ENCODE measurements at places on chromosomes 3 and 15. TPM values are rescaled to one million over a fixed set of nuclear protein-coding genes. Genes with fewer than 3 reads are reported as not detected.

GRCh38 chr3:14373753-14374376, 28.5 kb upstream of the SLC6A6 start:
- no peak for DNase-seq
- peaks cover 19% of the 10 kb centered on the region for H3K4me1 ChIP-seq
- H3K27ac ChIP-seq, result no peak overlapping the region
- H3K4me3 ChIP-seq, result no peak overlapping the region
- no peaks in the 10 kb centered on the region for H3K36me3 ChIP-seq

Gene ANP32A
- total RNA-seq, result 204 TPM

DNA sequence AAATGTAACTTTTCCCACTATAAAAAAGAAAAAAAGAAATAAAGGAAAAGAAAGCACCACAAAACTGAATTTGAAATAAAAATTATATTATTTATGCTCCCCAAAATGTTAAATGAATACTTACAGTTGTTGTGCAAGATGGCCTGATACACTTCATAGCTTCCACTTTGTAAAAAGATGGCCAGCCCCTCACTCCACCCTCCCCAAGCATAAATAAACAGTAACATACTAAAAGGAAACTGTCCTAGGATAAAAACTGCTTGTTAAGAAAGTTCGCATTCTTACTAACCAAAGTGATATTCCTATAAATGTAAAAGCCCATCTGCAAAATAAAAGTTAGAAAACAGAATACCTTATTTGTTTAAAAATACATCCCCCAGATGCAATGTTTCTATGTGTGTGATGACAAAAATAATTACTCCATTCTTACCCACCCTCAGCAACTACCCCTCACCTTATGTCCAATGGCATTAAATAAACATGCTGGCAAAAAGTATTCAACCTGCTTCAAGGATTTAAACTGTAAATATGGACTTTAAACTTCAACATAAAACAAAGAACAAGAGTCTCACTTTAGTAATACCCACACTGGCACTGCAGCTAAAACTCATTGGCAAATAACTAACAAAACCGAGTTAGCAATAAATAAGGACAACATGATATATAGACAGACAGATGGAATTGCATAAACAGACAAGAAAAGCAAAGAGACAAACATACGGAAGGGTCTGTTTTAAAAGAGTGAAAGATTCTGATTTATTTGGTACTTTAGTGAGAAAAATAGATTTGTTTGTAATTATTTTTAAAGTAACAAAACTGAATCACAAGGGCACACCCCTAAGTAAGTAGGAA, 47.7 kb downstream of the ZBTB20 start:
- no peaks in the 10 kb centered on the region for H3K27me3 ChIP-seq
- H3K4me1 ChIP-seq, result peaks cover 33% of the 10 kb centered on the region
- DNase-seq, result no peak
- peak overlapping the region; percentile 75 for H3K4me3 ChIP-seq
- H3K27ac ChIP-seq, result peak overlapping the region; percentile 20

DNA sequence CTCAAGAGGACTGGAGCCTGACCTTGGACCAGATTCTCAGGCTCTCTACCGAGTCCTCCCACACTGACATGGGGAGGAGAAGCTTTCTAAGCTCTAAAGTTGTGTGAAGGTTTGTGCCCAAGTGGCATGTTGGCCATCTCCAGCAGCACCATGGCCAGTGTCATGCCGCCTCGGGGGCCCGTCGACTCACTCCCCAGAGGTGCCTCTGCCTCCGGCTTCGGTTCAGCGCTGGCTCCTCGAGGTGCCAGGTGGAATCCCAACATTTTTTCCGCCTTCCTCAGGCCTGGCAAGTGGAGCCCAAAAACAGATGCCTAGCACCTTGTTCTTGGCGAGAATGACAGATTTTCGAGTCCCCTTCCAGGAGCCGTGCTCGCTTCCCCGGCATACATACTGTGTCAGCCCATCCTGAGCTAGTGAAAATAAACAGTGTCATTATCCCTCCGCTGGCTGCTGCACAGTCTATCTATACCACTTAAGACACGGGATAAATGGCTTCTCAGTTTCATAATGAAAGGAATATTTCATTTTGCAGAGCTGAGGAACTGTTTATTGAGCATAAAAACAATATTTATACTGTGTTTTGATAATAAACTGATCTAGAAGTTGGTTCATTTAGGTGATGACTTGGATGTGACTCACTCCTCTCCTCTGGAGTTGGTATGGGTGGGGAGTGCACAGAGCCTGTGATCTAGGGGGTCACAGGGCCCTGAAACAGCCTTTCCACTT, 328.5 kb upstream of the TLE3 start:
- H3K27me3 ChIP-seq, result peaks cover 2% of the 10 kb centered on the region
- no peak overlapping the region for H3K4me3 ChIP-seq
- H3K4me1 ChIP-seq, result peaks cover 18% of the 10 kb centered on the region
- H3K36me3 ChIP-seq, result no peaks in the 10 kb centered on the region

- H3K27ac ChIP-seq, result no peak overlapping the region
- no peak overlapping the region for H3K4me3 ChIP-seq
- H3K36me3 ChIP-seq, result peaks cover 3% of the 10 kb centered on the region
- peak; percentile 20 for DNase-seq
- H3K27me3 ChIP-seq, result no peaks in the 10 kb centered on the region
- H3K4me1 ChIP-seq, result peaks cover 15% of the 10 kb centered on the region
Measured at GRCh38 chr15:98904544-98904943, 103.0 kb downstream of the PGPEP1L start.

- no peak overlapping the region for H3K27ac ChIP-seq
- H3K4me1 ChIP-seq, result no peaks in the 10 kb centered on the region
- no peaks in the 10 kb centered on the region for H3K36me3 ChIP-seq
- no peak overlapping the region for H3K4me3 ChIP-seq
- no peak for DNase-seq
- peaks cover 9% of the 10 kb centered on the region for H3K27me3 ChIP-seq
Measured at GRCh38 chr3:128942161-128942952, 51.5 kb downstream of the CFAP92 start.

Gene GPR87
- total RNA-seq, result 1.1 TPM

GRCh38 chr3:68941055-68941454, 8.7 kb upstream of the TAFA4 start:
- no peaks in the 10 kb centered on the region for H3K36me3 ChIP-seq
- H3K4me1 ChIP-seq, result no peaks in the 10 kb centered on the region
- DNase-seq, result no peak
- H3K4me3 ChIP-seq, result no peak overlapping the region
- H3K27ac ChIP-seq, result no peak overlapping the region

DNA sequence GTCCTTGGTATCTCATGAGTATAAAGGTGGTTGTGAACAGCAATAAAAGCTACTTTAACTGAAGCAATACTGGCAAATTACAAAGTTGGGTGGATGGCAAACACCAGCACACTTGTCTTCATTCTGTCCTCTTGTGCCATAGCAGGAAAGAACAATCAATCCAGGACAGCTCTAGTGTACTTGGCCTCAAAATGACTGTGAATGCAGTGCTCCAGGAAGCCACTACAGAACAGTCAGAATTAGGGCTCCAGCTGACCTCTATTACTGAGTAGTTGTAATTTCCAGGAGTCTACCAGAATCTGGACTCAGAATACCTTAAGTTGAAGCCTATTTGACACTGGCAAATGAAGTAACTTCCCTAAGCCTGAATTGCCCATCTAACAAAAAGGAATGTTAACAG, 339.0 kb upstream of the WNT5A start:
- no peak overlapping the region for H3K27ac ChIP-seq
- no peaks in the 10 kb centered on the region for H3K36me3 ChIP-seq
- H3K27me3 ChIP-seq, result no peaks in the 10 kb centered on the region
- DNase-seq, result no peak
- H3K4me3 ChIP-seq, result no peak overlapping the region
- no peaks in the 10 kb centered on the region for H3K4me1 ChIP-seq

- peaks cover 3% of the 10 kb centered on the region for H3K4me1 ChIP-seq
- H3K36me3 ChIP-seq, result no peaks in the 10 kb centered on the region
- no peak overlapping the region for H3K27ac ChIP-seq
- H3K27me3 ChIP-seq, result peaks cover 2% of the 10 kb centered on the region
Measured at GRCh38 chr3:53705774-53706173, 140.4 kb downstream of the CHDH start.

Gene TP63
- 0.52 TPM for total RNA-seq

Gene WDR72
- total RNA-seq, result not detected

GRCh38 chr3:128610451-128611070, 40.1 kb downstream of the RPN1 start:
- no peak for DNase-seq
- no peaks in the 10 kb centered on the region for H3K36me3 ChIP-seq
- no peak overlapping the region for H3K4me3 ChIP-seq
- H3K27ac ChIP-seq, result no peak overlapping the region
- no peaks in the 10 kb centered on the region for H3K27me3 ChIP-seq
